ENCODE measurements at places on chromosomes 4 and X.
A peak's percentile ranks its signal among the peaks of the same experiment; 100 is the strongest.

- DNase-seq: no peak
Observed at GRCh38 chr4:148015058-148015457, 283.2 kb downstream of the ARHGAP10 start.

GRCh38 chr4:1342003-1342402 lies 5.0 kb upstream of the UVSSA start:
- DNase-seq: no peak

GRCh38 chr4:45750721-45751120 lies 373.1 kb downstream of the GABRG1 start:
- DNase-seq: no peak

DNA sequence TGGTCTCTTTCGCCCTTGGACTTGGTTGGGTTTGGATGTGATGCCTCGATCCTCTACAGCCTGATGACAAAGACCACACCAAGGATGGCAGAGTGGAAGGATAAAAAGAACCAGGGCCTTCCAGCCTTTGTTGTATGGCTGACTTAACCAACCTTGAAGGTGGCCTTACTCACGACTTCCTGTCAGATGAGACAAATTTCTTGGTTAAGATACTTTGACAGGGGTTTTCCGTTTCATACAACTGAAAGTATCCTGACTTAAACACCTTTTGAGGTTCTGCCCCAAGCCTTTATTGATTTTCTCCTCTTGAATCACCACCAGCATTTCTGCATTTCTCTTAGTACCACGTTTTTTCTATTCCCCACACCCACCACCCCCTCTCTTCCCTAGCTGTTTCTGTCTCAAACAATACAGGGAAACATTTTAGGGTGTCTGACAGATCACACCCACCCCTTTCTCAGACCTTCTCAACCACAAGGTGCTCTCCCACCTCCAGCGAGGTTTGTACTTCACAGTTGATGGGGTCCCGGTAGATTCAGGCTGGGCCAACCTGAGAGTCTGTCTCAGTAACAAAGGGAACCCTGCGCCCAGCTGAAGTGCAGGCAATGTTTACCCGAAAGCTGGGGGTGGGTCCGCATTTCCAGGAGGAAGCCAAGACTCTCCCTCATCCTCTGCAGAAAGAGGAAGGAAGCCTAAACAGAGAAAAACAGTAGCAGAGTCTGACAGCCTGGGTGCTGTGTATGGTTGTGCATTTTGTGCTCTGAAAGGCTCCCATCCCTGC lies 5.0 kb upstream of the TSPAN5 start:
- peak; percentile 82 for DNase-seq

DNA sequence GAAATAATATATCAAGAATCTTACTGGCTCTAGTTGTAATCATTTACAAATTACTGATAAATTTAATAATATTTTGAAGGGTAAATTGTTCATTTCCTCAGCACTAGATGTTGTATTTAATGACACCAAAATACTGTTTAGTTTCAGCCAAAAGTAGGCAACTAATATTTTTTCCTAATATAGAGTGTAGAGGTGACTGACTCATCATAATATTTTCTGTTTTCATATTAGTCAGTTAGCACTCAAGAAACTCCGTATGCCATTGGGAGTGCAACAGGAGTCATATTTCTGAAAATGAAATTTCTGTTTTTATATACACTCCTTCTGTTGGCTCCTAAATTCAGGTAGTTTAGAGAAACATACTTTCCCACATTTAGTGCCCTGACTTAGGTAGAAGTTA lies 36.6 kb upstream of the PTPN13 start:
- DNase-seq: no peak

- no peak for DNase-seq
Observed at GRCh38 chrX:82945332-82945731, 562.8 kb upstream of the POU3F4 start.

DNA sequence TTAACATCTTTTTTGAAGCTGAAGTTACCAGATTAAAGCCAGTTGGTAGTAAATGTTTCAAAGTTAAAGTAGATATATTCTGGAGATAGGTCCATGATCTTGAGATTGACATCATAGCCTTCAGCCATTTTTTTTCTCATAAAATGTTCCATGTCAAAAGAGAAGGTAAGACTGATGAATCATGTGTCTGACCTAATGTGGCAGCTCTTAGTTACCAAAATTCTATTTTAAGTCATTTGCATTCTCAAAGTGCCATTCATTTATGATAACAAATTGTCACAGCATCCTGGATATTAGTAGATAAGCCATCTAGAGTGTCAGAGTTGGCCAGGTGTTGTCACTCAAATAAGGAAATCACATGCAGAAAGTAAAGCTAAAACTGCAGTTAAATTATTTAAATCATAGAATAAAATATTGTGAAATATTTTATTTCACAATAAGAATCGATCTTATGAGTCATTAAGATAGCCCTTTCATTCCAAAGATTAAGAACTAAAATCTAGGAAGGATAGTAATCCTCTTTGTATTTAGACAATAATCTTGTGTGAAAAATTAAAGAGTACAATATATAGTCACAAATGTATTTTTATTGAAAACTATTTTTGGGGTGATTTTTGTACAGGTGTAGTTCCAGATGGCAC lies 65.7 kb upstream of the ADAD1 start:
- DNase-seq: no peak

DNA sequence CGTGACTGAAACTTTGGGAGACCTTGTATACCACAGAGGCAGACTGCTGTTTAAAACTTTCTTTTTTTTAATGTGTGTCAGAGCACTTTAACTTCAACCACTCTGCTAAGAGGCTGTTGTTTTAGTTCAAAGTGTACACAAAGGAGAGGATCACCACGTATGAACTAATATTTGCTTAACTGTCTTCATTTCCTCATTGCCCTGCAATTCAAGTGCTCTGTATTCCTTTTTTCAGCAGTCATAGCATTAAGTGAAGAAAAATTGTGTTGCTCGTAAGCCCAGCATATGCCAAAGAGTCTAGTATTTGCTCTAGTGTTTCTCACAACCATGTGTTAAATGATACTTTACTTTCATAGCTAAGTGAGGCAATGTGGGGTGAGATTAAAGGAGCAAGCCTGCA lies 63.0 kb upstream of the HHIP start:
- no peak for DNase-seq

DNA sequence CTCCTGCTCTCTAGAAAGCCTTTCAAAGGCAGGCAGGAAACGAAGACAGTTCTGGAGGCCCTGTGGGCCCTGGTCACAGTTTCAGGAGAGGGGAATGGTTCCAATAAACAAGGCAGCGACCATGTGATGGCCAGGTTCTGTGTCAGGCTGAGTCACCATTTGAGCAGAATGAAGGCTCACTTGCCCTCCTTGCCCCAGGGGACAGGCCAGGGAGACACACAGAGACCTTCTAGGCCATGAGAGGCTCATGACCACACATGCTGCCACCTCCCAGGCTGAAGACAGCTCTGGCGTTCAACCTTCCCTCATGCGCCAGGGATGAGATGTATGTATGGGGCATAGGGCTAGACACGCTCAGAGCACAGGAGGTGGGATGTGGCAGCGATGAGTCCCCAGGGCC lies 22.9 kb upstream of the TRIM2 start:
- no peak for DNase-seq

GRCh38 chr4:26181616-26182015 lies 139.2 kb upstream of the RBPJ start:
- DNase-seq: no peak

DNA sequence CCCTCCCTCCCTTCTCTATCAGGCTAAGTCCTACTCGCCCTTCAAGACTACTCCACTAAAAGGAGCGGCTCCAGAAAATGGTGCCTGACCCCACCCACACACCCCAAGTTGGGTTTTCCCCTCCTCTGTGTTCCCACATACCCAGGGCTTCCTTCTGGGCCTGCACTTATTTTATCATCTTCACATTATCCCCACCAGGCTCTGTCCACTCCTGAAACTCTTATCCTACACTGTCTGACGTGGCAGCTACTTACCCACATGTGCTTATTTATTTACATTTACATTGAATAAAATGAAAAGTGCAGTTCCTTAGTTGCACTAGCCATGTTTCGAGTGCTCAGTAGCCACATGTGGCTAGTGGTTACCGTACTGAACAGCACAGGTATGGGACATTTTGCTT lies 5.1 kb upstream of the KDM5C start:
- no peak for DNase-seq

- DNase-seq: no peak
Observed at GRCh38 chr4:147863808-147864472, 132.1 kb downstream of the ARHGAP10 start.

DNA sequence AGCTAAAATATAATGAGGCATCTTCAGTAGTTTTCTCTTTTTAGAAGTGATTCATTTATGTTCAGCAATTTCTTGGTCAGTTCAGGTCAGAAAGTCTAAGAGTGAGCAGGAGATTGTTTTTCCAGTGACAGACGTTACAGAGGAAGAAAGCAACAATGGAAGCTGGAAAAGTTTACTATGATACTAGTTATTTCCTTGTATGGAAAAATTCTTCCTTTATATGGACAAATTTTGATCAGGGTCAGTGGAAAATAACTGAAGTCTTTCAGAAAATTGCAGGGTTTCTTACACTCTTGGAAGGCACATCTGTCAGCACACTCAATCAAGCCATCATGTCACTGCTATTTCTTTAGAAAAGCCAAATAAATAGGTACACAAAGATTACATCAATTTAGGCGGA lies 1120.7 kb downstream of the FAT4 start:
- no peak for DNase-seq

DNA sequence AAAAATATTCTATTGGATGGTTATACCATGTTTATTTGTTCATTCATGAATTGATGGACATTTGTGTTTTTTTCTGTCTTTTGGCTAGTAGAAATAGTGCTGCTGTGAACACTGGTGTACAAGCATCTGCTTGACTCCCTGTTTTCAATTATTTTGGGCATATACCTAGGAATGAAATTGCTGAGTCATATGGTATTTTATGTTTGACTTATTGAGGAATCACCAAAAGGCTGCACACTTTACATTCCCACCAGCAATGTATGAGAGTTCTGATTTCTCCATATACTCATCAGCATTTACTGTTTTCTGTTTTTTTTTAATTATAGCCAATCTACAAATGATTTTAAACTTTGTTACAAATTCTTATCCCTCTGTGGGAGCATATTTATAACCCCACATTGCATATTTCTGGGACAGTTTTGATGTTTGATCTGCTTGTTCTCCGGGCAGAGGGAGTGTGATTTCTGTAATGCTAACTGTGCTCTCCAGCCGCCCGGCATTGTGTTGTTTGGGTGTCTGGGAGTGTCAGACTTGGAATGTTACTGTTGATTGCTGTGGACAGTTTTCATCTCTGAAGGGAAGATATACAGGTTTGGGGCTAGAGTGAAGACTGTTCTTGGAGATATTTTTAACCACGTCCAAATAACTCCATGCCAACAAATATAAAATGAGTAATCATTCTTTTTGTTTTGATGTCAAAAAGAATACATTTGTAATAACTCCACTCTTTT lies 60.5 kb upstream of the PGRMC2 start:
- no peak for DNase-seq

DNA sequence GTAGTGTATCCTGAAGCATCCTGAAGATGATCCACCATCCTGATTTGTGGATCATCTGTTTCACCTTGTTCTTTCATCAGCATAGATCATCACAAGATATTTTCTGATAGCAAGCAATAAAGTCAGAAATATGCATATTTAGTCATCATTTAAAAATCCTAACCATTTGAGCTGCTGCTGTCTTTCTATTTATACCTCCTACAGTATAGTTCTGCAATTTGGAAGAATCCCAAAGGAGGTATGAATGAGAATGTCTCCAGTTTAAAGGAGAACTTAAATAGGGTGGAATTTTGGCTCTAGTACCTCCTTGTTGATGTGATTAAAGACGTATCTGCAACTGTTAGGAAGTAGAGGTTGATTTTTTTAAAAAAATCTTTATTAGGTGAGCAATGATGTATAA lies 7.6 kb downstream of the SLC25A14 start:
- no peak for DNase-seq

GRCh38 chr4:148299337-148299736 lies 142.9 kb downstream of the NR3C2 start:
- no peak for DNase-seq

DNA sequence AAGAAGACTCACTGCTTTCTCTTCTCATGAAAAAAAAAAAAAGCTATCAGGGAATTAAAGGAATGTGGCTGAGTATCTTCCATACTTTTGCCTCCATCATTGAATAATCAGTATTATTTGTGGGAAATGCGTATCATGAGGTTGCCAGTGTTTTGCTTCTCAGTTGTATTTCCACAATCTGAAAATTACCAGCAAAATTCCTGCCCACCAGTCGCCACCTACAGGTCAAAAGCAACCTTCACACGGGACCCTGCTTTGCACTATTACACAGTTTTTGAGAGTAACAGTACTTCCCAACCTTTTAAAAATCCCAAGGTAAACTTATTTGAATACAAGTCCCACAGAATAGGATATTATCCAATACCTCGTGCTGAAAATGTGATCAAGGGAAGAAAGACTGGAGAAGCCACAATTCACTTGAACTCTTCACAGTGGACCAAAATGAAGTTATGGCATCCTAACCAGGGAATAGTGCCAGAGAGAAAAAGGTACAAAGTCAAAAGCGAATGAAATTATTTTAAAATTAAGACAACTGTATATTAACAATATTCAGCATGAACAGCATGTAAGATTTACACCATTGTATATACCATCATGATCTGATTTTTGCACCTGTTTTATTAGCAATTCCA lies 30.4 kb downstream of the PGRMC1 start:
- no peak for DNase-seq

- no peak for DNase-seq
Observed at GRCh38 chrX:21700275-21700674, 42.1 kb upstream of the KLHL34 start.

DNA sequence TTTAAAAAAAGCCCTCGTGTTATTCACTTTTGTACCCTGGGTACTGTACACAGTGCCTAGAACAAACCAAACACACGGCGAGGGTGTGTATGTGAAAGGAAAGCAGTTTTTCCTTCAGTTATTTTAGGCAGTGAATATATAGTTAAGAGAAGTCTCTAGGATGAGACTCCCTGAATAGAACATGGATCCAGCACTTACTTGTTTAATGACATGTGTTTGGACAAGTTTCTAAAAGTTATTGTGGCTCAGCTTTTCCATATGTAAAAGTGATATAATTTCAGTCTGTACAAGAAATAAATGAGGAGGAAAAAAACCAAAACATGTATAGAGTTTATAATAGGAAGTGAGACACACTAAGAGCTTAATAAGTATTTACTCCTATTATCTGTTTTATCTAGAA lies 273.2 kb downstream of the ADGRL3 start:
- no peak for DNase-seq

DNA sequence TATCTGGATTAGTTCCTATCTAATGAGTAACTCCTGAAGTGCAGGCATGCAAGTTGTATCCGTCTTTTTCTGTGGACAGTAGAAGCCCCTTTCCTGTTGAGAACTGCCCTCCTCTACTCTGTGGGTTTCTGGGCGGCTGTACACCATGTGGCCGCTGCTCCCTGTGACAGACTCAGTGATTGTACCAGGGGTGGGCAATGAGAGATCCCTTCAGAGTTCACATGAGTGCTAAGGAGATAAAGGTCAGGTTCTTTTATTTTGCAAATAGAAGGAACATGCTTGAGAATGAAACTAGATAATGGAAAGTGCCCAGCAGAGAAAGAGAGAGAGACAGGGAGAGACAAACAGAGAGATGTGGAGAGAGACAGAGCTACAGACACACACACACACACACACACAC lies 76.4 kb upstream of the TAPT1 start:
- no peak for DNase-seq

GRCh38 chr4:42906891-42907759 lies 14.6 kb downstream of the GRXCR1 start:
- DNase-seq: no peak

All from activated naive CD4-positive, alpha-beta T cell treated with anti-CD3 and anti-CD28 coated beads, Interleukin-2, amount 50 U/mL, for 72 hours (primary cell).